Activated CD8-positive, alpha-beta memory T cell treated with anti-CD3 and anti-CD28 coated beads for 1 hour (primary cell): ENCODE measurements at places on chromosomes 13 and 19.

DNA sequence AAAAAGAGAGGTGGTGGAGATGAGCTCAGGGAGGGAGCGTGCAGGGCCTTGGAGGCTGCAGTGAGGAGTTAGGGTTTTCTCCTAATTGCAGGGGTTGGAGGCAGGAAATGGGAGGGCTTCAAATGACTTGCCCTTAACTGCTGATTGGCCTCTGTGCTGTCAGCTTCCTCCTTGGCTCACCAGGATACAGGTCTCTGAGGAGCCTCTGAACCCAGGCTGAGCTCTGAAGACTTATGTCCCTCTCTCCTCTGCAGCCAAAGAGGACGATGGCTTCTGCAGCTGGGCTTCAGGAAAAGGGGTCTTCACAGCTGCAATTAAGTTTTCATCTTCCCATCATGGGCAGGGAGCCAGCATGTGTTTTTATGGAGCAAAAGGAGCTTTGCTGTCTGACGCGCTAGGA lies 6.7 kb upstream of the RANBP3 start:
- no peak for DNase-seq

GRCh38 chr13:32781906-32782305 lies 195.7 kb downstream of the PDS5B start:
- no peak for DNase-seq

- peak; percentile 46 for DNase-seq
These were observed 114.3 kb upstream of the SERP2 start for GRCh38 chr13:44259045-44260027.

GRCh38 chr13:26412263-26412662 lies 145.2 kb upstream of the WASF3 start:
- no peak for DNase-seq

GRCh38 chr19:41386442-41386841 lies 10.1 kb downstream of the TMEM91 start:
- no peak for DNase-seq

DNA sequence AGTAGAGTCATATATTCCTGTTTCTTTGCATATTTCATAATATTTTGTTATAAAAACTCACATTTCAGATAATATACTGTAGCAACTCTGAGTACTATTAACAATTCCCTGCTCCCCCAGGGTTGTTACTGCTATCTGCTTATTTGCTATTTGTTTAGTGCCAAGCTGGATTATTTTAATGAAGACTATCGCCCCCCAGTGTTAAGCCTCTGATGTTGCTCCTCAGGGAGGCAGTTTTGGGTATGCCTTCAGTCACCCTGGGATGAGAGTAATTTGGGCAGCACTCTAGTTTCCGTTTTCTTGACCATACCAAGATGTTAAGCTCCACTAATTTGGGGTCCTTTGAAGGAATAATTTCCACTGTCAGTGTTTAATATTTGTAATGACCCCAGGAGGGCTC lies 46.0 kb downstream of the MICU2 start:
- DNase-seq = no peak

GRCh38 chr19:38199340-38199739 lies 24.7 kb downstream of the DPF1 start:
- DNase-seq = no peak
